ENCODE measurements at places on chromosomes 3 and 15.

DNA sequence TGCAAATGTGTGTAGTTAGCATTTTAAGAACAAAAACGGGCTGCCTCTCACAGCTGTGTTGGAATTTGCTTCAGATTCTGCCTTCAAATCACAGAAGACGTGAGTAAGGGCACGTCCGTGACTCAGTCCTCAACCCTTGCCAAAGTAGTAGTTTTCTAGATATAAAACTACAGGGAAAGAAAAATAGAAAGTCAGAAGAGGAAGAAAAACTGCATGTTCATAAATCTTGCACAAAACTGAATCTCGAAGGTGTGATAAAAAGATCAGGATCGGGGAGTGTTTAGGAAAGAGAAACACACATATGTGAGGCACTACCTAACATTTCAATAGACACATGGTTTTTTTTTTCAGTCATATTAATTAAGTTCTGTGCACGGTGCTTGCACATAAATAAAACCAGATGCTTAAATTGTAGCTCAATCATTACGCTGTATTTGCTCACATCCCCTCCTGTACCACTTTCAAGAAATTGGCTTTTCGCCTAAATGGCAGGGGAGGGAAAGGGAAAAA is 71.7 kb downstream of the P3H2 start:
- DNase-seq: no peak

DNA sequence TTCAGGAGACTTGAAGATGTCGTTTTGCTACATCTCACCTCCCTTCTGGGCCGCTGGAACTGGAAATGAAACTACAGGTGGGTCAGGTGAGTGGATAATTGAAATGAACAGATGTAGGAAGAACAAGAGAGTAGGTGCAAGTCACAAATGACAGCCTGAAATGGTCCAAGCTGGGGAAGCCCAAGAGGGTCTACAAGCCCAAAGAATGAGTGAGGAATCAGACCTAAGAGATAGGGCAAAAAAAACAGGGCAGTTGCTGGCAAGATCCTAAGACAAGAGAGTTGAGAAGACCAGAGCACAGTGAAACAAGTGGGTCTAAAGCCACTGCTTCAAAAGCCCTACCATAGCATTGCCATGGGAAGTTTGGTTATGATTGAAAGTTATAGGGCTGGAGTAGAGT is 67.4 kb upstream of the SNRK start:
- no peak for DNase-seq

DNA sequence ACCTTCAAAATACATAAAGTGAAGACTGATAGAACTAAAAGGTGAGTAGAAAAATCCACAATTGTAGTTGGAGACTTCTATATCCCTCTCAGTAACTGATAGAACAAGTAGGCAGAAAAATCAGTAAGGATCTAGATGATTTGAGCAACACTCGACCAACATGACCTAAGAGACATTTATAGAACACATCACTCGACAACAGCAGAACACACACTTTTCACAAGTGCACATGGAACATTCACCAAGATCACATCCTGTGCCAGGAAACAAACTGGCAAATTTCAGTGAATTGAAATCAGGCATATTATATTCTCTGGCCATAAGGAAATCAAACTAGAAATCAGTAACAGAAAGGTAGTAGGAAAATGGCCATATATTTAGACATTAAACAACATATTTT is 37.1 kb downstream of the LYSMD4 start:
- DNase-seq: no peak

- no peak for DNase-seq
Observed at GRCh38 chr15:88029696-88030095, 226.8 kb downstream of the NTRK3 start.

DNA sequence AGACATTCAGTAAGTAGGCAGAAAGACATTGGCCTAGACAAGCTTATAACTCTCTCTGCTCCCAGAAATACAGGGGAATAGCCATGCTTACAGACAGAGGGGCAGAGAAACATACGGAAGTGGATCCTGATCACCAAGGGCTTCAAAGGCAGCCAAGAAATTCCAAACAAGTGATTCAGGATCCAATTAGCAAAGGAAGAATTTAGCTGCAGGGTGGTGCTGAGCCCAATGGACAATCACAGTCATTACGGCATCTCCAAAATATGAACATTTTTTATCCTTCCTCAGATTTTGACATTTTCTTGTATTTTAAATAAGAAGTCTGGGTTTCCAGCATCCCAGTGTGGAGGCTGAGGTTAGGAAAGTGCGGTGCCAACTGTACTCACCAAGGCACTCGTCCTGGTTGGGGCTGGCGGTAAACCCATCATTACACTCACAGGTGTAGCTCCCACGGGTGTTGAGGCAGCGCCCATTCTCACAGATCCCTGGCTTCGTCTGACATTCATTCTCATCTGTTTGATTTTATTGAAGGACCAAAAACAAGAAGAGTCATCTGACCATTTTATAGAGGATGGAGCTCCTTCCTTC is 96.8 kb downstream of the DUT start:
- DNase-seq: no peak

DNA sequence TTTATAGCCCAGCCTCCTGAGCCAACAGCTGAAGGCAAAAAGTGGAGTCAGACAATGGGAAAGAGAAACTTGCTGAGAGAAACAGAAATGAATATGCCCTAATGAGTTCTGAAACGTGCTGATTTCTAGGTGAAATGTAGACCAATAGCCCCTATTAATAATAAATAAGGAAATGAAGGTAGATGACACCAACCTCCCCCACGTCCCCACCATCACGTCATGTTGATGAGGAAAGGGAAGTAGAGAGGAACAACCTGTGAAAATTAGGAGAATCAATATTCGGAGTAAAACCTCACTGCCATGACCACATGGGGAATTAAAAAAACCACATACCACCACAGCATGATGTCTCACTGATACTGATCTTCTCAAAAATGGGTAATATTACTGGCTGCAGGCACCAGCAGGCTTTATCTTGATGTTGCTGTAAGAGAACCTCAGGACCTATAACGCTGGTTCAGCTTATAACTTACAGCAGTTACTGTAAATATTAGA is 64.0 kb downstream of the KAT2B start:
- no peak for DNase-seq

GRCh38 chr15:85646538-85647091 is 148.1 kb downstream of the KLHL25 start:
- DNase-seq: no peak

GRCh38 chr3:52438579-52439425 is 6.1 kb downstream of the SEMA3G start:
- DNase-seq: no peak

- no peak for DNase-seq
Observed at GRCh38 chr3:134709076-134709475, 58.3 kb upstream of the KY start.

GRCh38 chr3:16070707-16071106 is 103.8 kb upstream of the GALNT15 start:
- no peak for DNase-seq

DNA sequence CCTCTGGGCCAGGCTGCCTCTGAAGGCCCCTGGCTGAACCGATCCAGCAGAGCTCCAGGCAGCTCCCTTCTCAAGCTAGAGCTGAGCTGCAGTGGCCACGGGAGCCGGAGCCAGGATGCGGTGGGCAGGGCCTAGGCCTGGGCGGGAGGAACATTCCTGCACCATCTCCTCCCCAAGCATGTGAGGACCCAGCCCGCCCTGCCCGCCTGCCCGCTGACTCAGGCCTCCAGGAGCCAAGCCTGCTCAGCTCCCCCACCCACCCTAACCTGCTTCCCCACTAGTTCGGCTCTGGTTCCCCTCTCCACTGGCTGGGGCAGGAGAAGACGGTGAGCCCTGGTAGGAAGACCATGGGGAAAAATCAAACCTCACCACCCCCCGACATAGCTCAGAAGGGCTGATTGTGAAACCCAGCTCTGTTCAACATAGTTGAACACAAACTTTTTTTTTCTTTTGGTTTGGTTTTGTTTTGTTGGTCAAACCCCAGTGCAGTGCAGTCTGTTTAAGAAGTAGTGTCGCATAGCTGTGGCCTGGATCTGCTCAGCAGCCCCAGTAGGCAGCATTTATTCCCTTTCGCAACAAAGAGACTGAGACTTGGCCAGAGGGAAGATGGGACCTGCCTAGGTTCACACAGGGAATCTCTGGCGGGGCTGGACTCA is 13.5 kb downstream of the SNX33 start:
- DNase-seq: peak; percentile 45

GRCh38 chr15:41501931-41502794 is 8.5 kb downstream of the ITPKA start:
- no peak for DNase-seq

DNA sequence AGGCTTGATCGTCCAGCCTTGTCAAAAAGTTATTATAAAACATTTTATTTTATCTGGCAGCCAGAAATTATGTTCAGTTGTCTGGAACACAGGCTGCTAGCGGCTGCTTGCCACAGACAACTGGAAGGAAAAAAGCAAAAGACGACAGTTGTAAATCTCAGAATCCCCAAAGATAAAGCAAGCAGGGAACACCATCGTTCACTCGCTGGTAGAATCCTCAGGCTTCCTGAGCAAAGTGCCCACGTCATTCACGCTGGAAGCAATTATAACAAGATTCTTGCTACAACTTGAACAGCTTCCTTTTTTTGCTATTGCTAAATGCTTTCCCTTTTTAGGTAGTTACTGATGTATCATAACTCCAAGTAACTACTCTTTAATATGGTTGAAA is 33.6 kb downstream of the ADAMTS17 start:
- DNase-seq: no peak

- DNase-seq: peak; percentile 52
Observed at GRCh38 chr3:127867986-127868385, 45.7 kb upstream of the MGLL start.

- DNase-seq: no peak
Observed at GRCh38 chr3:197586181-197586580, 30.4 kb upstream of the BDH1 start.

GRCh38 chr15:72155003-72155621 is 36.9 kb downstream of the SENP8 start:
- peak; percentile 87 for DNase-seq

DNA sequence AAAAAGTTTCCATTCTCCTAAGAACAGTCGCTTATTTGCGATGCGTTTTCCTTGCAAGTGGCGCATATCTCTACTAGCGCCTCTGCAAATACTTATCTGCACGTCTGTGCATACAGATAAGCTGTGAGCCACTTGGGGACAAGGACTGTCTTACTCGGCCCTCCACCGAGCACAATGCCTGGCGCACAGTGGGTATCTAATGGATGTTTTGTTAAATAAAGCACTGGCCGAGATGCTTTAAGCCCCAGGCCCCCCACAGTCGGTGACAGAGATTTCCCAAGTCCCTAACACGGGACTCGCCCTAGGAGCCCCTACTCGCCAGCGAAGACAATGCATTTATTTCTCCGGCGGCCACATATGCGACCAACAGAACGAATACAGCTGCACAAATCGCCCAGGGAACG is 503 bp downstream of the HLTF start:
- DNase-seq: no peak

DNA sequence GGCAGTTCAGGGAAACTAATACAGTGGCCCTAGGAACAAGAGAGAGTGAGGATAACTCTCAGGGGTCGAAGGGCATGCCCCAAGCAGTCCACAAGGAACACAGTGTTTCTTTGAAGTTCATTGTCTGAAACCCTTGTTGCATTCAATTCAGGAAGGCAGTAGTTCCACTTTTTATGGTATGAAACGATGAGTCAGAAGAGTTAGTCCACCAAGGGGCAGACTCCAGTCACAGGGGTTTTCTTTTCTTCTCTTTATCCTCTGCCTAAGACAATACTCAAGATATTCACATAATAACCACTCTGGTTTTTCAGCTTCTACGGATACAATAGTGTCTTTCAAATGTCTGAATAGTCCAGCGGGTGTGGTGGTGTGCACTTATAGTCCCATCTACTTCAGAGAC is 23.7 kb upstream of the TICRR start:
- DNase-seq: peak; percentile 43

- no peak for DNase-seq
Observed at GRCh38 chr15:34353627-34354026, 10.5 kb downstream of the NUTM1 start.

GRCh38 chr15:77599357-77599756 is 33.4 kb downstream of the LINGO1 start:
- DNase-seq: no peak

GRCh38 chr15:45674677-45675076 is 39.8 kb downstream of the SQOR start:
- no peak for DNase-seq

DNA sequence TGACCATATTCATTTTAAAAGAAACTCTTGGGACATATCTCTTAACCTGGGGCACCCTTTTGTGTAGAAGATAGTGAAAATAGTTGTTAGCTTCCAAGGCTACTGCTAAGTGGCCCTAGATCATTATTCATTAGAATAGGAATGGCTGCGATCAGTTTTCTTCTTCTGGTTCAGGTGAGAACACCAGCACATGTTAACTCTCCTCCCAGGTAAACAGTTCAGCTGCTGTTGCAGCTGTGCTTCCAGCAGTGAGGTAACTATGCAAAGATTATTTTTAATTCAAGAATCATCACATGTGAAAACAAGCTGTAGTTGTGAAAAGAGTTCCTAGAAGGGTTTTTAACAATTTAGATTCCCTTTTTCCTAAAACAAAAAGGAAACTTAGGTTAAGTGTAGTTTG is 43.3 kb downstream of the ZPLD1 start:
- no peak for DNase-seq
